ENCODE measurements at places on chromosomes 7 and 10.

GRCh38 chr7:69744026-69744425 is 145.8 kb downstream of the AUTS2 start:
- DNase-seq, result no peak

- no peak for DNase-seq
Measured at GRCh38 chr10:129771991-129772431, 192.1 kb downstream of the EBF3 start.

DNA sequence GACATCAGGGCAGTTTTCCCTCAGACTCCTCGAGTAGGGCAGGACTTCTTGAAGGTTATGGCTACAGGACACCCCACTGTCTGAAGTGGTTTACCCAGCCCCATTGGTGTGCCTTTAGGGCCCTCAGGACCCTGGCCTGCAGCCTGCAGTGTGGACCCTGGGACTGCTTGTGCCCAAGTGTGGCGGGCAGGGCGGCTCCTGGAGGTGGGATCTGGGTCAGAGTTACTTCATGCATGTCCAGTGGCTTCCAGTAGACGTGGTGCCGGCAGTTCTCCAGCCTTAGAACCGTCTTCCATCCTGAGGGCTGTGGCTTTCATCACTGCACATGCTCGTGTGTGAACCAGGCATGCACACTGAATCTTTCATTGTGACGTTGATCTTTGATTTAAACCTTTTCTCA is 16.7 kb downstream of the EIF3B start:
- DNase-seq, result no peak

- no peak for DNase-seq
Measured at GRCh38 chr7:95004618-95005247, 97.3 kb downstream of the PPP1R9A start.

GRCh38 chr7:128741491-128741890 is 2.3 kb downstream of the CALU start:
- DNase-seq, result no peak

DNA sequence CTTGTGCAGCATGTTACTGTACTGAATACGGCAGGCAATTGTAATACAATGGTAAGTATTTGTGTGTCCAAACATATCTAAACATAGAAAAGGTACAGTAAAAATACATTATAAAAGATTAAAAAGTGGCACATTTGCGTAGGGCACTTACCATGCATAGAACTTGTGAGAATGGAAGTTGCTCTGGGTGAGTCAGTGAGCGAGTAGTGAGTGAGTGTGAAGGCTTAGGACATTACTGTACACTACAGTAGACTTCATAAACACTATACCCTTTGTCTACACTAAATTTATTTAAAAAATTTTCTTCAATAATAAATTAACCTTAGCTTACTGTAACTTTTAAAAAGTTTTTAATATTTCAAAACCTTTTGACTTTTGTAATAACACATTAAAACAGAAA is 37.5 kb downstream of the BPGM start:
- no peak for DNase-seq

Measured in NCI-H187 treated with DMSO at 0.1 percent for 48 hours (cell line).